ENCODE measurements at places on chromosomes 5 and 9. TPM values are rescaled to one million over a fixed set of nuclear protein-coding genes. Genes with fewer than 3 reads are reported as not detected.

Gene GAS1
- total RNA-seq, result 0.12 TPM

Gene ZDHHC11
- total RNA-seq, result 17.2 TPM

Gene TMEM215
- total RNA-seq, result not detected

Gene ANKRD18A
- 4.1 TPM for total RNA-seq

- H3K36me3 ChIP-seq, result peaks cover 6% of the 10 kb centered on the region
- peaks cover 40% of the 10 kb centered on the region for H3K27me3 ChIP-seq
- H3K27ac ChIP-seq, result peak overlapping the region; percentile 72
- H3K4me1 ChIP-seq, result peaks cover 52% of the 10 kb centered on the region
Measured at GRCh38 chr5:140112685-140113179, 1.2 kb upstream of the PURA start.

- H3K27me3 ChIP-seq, result no peaks in the 10 kb centered on the region
- H3K27ac ChIP-seq, result no peak overlapping the region
- H3K36me3 ChIP-seq, result peaks cover 9% of the 10 kb centered on the region
- DNase-seq, result no peak
- H3K4me3 ChIP-seq, result no peak overlapping the region
Measured at GRCh38 chr5:129112295-129112694, 17.7 kb downstream of the ISOC1 start.

- H3K27ac ChIP-seq, result no peak overlapping the region
- peaks cover 42% of the 10 kb centered on the region for H3K27me3 ChIP-seq
Measured at GRCh38 chr9:127224883-127225739, 39.5 kb upstream of the GARNL3 start.

- H3K36me3 ChIP-seq, result no peaks in the 10 kb centered on the region
- no peak for DNase-seq
- no peaks in the 10 kb centered on the region for H3K4me1 ChIP-seq
- H3K27me3 ChIP-seq, result no peaks in the 10 kb centered on the region
Measured at GRCh38 chr9:94922098-94922607, 195.7 kb downstream of the AOPEP start.

GRCh38 chr5:93607367-93608258 lies 24.6 kb downstream of the NR2F1 start:
- H3K4me1 ChIP-seq, result peaks cover 10% of the 10 kb centered on the region
- peaks cover 85% of the 10 kb centered on the region for H3K27me3 ChIP-seq
- peaks cover 2% of the 10 kb centered on the region for H3K36me3 ChIP-seq
- H3K27ac ChIP-seq, result no peak overlapping the region
- no peak for DNase-seq

- no peak for DNase-seq
- no peak overlapping the region for H3K4me3 ChIP-seq
- peaks cover 19% of the 10 kb centered on the region for H3K4me1 ChIP-seq
- no peaks in the 10 kb centered on the region for H3K36me3 ChIP-seq
Measured at GRCh38 chr5:149018909-149019443, 43.9 kb downstream of the SH3TC2 start.
